ENCODE measurements at places on chromosomes 3 and 15.

- no peak for DNase-seq
These were observed 177.7 kb downstream of the THRB start for GRCh38 chr3:24316887-24317383.

DNA sequence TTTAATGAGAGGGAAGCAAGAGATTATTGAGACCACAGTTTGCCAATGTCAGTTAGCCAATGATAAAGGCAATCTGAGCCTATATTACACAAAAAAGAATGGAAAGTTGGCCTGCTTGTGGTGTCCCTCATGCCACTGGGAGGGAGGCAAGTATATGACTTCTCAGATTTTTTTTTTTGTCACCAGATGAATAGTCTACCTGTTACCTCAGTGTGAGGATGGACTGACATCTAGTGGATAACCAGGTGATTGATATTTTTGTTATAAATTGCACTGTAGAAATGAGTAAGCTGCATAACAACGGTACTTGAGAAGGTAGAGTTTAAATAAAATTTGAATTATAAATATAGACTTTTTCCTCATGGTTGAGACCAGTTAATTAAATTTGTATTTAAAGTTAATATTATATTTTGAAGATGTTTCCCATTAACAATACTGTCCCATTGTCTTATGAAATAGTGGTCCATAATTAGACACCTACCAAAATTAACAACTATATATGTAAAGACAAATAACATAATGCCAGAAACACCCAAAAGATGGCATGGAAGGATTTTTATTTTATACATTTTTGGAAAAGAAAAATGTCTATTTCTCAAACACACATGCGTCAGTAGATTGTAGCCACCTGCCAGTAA, 237.8 kb upstream of the GADL1 start:
- DNase-seq: no peak

DNA sequence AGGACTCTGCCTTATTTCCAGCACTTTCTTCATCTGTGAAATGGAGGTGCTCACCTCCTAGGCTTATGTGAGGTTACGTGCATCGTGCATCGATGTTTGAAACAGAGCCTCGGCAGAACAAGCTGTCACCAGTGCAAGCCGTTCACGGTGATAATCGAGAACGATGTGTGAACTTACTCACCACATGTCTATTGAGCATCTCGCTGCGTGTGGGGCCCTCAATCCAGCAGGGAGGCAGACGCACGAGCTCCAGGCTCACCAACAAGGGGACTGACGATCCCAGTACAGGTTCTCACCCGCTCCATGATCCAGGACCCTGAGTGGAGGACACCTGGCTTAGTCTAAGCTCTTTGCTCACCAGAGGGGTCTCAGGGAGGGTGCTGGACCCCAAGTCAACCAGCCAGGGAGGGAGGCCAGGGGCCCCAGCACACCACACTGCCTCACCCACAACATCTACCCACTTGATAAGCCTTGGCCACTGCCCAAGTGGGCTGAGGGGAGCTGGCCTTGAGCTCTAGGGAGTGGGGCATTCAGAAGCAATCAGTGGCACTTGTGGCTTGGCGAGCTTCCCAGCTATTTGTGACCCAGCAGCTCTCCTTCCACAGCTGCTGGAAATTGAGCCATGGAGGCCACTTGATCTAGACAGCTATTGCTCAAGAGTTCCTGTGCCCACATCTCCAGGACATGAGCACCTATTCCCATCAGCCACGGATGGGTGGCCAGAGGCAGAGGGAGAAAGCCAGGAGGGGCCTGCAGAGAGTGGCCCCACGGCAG, 34.4 kb upstream of the SLC6A1 start:
- no peak for DNase-seq

DNA sequence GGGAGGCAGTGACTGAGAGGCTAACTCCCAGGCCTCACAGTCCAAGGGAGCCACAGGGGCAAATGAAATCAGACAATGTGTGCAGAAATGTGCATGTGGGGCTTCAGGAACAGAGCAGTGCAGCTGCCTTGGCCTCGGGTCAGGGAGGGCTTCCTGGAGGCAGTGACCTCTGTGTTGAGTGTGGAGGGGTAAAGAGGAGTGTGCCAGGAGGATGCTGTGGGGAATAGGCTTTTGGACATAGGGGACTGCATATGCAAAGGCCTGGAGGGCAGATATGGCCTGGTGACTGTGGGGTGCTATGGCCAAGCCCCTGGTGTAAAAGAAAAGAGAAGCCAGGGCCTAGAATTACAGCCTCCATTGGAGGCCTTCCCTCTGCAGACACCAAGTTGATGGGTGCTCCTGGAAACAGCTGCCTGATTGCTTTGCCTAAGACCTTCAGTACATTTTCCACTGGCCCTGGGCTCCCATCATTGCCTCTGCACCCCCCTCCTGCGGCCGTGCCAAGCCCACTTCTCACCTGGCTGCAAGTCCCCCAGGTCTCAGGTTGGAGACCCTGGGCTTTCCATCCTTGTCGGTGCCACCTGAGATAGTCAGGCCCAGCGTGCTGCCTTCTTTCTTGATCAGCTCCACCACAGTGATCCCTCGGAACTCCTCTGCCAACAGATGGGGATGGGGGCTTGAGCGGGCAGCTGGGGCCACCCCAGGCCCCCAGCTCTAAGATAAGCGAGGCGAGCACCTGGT, 15.1 kb downstream of the GRIP2 start:
- DNase-seq: no peak

- DNase-seq: no peak
These were observed 1078.5 kb downstream of the TUSC7 start for GRCh38 chr3:117788061-117788460.

DNA sequence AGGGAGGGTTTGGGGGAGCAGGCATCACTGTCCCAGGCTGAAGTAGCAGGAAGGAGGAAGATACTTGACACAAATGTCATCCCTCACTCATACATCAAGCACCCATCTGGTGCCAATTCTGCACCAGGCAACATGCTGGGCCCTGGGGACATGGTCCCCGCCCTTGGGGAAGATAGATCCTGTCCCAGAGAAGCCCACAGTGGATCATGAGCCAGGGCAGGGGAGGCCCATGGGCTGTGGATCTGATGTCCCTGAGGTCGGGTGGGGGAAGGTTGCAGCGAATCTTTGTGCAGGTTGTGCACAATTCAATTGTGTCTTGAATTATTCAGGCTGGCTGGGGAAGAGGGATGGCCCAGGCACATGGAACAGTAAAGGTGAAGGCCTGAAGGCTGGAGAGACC, 6.4 kb upstream of the CCDC33 start:
- no peak for DNase-seq

- DNase-seq: no peak
These were observed 10.9 kb downstream of the RARB start for GRCh38 chr3:25438791-25439555.

DNA sequence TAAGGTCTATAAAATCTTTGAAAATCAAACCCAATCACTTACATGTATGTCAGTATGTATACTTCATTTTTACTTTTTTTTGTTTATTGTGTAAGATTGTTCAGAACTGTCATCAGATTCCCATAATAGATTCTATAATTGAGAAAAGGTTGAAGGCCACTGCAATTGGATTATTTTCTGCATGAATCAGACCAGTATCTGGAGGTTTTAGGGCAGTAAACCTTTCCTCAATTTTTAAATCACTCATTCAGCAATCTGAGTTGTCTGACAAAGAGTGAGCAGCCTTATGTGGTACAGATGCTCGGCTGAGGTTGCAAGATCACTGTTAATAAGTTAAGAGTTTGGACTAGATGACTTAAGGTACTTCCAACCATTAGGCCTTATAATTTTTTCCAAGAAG, 96.0 kb downstream of the TP63 start:
- DNase-seq: no peak

GRCh38 chr3:168398371-168399025, 302.8 kb upstream of the GOLIM4 start:
- no peak for DNase-seq

- no peak for DNase-seq
These were observed 33.3 kb upstream of the GABRB3 start for GRCh38 chr15:26806151-26806550.

Measured in cortex of kidney (tissue), 1 donor.